GM13977 (cell line): ENCODE measurements at places on chromosomes 7 and 10.

GRCh38 chr10:112986544-112987190, 36.6 kb downstream of the TCF7L2 start:
- no peak for DNase-seq

GRCh38 chr7:68511281-68511680, 1087.0 kb upstream of the AUTS2 start:
- no peak for DNase-seq

GRCh38 chr7:31825576-31825975, 138.6 kb downstream of the PPP1R17 start:
- no peak for DNase-seq

GRCh38 chr7:23332193-23332592, 33.1 kb downstream of the MALSU1 start:
- no peak for DNase-seq

DNA sequence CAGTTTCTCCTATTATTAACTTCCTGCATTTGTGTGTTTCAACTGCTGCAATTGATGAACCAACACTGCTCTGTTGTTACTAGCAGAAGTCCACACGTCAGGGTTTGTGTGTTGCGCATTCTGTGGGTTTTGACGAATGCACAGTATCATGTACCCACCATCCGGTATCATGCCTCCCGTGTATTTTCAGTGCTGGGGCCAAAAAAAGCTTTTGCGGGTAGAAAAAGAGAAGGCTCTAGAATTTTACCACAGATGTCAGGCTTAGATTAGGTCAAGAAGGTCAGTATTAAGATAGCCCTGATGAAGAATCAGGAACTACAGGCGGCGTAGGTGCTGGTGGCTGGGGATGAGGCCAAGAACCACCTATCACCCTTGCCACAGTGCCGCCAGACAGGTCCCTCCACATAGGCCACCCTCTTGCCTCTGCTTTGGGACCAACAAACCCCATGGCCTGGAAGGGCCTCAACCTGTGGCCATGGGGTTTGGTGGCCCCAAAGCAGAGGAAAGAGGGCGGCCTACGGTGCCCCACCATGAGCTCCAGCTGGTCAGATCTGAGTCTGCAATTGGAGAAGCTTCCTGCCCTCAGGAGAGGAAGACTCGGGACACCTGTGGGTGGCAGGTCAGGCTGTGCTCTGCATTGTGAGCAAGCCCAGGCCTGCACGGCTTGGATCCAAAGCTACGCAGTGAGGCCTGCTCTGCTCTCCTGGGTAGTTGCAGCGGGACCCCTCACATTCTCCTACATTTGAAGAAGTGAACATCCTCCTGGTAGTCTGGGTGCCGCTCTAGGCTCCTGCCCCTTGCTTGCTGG, 71.9 kb downstream of the MKI67 start:
- no peak for DNase-seq

GRCh38 chr10:31401287-31401686, 82.3 kb downstream of the ZEB1 start:
- DNase-seq: no peak

GRCh38 chr7:134448356-134449229, 10.3 kb downstream of the AKR1B1 start:
- no peak for DNase-seq

DNA sequence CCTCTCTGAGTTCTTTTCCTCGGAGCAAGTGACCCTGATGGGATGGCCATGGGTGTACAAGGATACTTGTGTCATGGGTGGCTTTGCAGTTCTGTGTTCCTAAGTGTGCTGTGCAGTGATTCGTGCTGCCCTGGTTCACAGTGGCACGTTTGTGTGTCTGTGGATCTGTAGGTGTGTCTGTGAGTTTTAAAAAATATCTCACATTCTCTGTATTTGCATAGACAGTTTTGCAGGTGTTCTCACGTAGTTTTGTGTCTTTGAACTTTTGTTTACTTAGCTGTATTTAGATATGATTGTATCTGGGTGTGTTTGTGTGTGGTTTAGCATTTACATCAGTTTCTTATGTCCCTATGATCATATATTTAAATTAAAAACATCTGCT, 3.7 kb downstream of the ZNF775 start:
- DNase-seq: no peak

GRCh38 chr10:6894405-6894804, 314.3 kb upstream of the PRKCQ start:
- DNase-seq: no peak

GRCh38 chr10:7435674-7436073, 24.8 kb upstream of the SFMBT2 start:
- peak; percentile 45 for DNase-seq

DNA sequence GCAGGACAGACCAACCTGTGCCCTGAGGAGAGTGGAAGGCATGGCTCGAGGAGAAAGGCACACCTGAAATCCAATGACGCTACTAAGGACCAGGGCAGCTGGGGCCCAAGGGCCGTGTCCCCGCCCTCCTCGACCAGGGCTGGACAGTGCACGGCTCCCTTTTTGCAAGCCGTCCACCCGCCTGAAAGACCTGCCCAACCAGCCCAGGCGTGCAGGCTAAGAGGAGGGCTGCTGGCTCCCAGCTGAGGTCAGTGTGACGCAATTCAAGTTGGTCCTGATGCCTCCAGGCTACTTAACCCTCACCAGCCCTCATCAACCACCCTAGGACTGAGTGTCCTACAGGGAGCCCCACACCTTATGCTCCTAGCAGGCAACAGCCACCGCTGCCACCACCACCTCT, 69.3 kb downstream of the DLG5 start:
- DNase-seq: no peak

DNA sequence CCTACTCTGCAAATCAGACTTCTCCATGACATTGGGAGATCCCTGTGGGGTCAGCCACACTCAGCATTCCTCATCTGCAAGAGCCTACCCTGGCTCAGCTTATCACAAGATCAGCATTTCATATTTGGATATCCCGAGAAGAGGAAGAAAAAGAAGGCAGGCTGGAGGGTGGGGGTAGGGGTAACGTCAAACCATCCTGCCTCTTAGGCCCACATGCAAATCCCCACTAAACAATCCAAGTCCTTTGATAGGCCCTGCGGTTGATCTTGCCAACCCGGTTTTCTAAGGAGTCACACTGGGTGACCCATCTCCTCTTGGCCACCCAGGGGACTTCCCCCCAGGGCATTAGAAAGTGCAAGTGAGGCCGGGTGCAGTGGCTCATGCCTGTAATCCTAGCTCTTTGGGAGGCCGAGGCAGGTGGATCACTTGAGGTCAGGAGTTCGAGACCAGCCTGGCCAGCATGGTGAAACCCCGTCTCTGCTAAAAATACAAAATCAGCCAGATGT, 128.0 kb upstream of the CALN1 start:
- no peak for DNase-seq

- peak; percentile 83 for DNase-seq
Observed at GRCh38 chr7:74401137-74401859, 52.4 kb upstream of the GTF2IRD1 start.

- DNase-seq: no peak
Observed at GRCh38 chr10:133412381-133412711, 12.1 kb downstream of the SPRN start.

GRCh38 chr10:81270051-81270450, 604.9 kb upstream of the NRG3 start:
- no peak for DNase-seq

- DNase-seq: no peak
Observed at GRCh38 chr7:54360075-54360840, 181.9 kb upstream of the VSTM2A start.

GRCh38 chr10:5490698-5491464, 8.5 kb downstream of the CALML5 start:
- no peak for DNase-seq

DNA sequence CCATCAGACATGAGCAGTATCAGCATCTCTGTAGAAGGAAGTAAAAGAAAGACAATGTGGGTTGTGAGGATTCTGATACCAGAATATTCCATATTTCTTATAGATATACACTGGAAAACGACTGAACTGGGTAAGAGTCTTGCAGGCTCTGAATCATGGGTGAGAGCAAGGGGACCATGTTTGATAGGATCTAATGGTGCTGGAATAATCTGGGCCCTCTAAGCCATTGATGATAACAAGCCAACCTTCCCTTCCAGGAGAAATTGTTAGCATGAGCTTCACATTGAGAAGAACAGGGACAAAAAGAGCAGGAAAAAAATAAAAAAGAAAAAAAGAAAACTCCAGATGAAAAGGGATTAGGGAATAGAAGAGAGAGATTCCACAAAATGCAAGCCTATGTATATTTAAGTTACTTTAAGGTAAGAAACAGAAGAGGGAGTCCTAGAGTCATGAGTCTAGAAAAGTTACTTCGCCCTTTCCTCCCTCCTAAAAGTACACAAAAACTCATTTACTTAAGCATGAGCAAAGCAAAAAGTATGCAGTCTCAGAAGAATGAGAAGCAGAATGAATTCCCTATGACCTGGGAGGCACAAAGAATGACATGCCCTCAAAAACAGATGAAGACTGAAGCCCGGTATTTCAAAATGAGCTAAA, 181.9 kb downstream of the TMEM26 start:
- DNase-seq: no peak

DNA sequence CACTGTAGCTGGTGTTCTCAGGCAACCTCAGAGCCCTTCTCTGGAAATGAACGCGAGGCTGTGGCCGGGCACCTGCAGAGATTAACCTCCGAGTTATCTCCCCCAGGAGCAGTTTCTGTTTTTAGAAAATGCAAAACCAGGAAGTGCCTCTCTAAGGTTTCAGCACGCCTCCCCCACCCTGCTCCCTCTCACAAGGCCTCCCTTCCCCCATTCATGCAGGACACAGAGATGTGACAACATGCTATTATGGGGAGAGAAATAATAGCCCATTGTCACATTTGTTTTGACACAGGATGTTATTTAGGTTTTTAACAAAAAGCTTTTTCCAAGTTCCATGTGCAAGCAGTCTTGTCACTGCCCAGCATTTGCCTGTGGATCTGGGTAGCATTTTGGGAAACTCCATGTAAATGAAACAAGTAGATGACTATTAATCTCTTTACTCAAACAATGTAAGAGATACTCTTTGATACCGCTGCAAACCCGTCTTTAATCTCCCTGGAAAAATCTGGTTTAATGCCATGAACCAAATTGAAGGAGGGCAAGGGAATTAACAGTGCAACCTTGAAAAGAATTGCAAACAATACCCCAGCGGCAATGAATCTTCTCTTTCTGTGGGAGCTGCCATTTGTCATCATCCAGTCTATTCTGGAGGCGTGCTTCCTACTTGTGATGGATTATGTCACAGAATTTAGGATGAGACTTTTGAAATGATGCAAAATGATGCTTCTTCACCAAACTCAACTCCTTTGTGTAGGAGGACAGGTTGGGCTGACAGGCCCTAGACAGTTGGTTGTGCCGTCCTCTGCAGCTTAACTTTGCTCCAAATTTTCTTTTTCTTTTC, 86.5 kb upstream of the NMT2 start:
- DNase-seq: peak; percentile 48

GRCh38 chr7:1274121-1274875, 41.6 kb downstream of the UNCX start:
- no peak for DNase-seq

DNA sequence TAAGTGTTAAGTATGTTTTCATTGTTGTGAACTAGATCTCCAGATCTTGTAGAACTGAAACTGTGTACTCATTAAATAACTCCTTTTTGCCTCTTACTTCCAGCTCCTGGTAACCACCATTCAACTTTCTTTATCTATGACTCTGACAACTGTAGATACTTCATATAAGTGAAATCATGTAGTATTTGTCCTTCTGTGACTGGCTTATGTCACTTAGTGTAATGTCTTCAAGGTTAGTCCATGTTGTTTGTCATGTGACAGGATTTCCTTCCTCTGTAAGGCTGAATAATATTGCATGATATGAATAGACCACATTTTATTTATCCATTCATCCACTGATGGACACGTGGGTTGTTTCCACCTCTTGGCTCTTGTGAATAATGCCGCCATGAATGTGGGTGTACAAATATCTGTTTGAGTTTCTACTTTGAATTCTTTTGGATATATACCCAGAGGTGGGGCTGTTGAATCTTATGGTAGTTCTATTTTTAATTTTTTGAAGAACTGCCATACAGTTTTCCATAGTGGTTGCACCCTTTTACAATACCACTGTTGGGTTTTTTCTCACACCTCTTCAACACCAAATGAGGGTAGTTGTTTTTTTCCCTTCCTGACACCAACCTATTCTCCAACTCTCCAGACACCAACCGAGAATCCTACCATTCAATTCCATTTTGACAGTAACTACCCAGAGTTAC, 10.7 kb upstream of the FMC1 start:
- no peak for DNase-seq

- no peak for DNase-seq
Observed at GRCh38 chr7:55135462-55135861, 116.6 kb downstream of the EGFR start.

DNA sequence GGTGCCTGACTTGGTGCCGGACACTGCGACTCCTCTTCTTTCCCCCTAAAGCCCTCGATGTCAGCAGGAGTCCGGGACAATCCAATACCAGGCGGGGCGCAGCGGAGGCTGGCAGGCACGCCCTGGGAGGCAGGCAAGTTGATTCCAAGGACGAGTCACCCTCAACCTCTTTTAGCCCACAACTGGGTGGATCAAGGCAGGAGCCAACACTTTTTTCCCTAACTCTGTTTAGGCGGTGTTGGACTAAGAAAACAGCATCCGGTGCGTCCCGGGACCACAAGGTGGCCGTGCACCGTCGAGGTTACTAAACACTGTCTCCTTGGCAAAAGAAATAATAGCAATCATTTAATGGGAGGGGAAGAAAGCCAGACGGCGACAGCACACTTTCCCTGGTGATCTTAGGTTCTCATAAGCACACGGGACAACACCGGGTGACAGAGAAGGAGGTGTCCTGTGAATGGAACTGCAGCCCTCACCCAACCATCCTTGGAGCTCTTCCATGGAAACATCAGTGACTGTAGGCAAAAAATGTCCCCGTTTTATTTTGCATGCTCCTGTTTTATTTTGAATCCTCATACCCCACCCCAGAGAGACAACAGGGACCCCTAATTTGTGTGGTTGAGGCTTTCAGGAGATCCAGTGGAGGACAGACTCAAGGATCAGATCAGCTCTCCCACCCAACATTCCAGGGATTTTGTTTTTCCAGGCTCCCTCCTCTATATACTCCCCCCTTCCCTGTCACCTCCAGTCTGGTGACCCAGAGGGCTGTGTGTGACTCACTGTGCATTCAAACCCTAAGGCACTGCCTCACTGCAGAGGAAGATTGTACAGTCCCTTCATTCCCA, 1.3 kb upstream of the CALCR start:
- DNase-seq: no peak

GRCh38 chr10:27500886-27501285, 3.2 kb upstream of the RAB18 start:
- DNase-seq: no peak

- DNase-seq: no peak
Observed at GRCh38 chr10:128463991-128464760, 338.0 kb upstream of the MKI67 start.

GRCh38 chr7:70635633-70636032, 496.3 kb upstream of the GALNT17 start:
- DNase-seq: no peak
